Stimulated activated naive CD8-positive, alpha-beta T cell treated with anti-CD3 and anti-CD28 coated beads, Interleukin-15, Interleukin-2, amounts not matched to agents 100 U/mL and 50 U/mL, for 24 hours (primary cell): ENCODE measurements at places on chromosomes 16 and 17.
A peak's percentile ranks its signal among the peaks of the same experiment; 100 is the strongest.

DNA sequence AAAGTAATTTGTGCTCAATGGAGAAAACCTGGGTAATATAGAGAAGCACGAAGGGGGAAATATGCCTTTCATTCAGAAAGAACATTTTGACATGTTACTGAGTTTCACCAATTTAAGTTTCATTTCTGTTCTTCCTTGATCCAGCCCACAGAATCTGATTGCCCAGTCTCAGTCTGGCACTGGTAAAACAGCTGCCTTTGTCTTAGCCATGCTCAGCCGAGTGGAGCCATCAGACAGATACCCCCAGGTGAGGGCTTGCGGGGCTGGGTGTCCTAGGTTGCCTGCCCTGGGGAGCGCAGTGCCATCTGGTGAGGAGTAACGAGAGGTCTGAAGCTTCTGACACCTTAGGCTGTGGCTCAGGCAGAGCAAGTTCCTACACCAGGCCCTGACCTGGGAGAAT, 17.7 kb downstream of the DDX19A start:
- no peak for DNase-seq

DNA sequence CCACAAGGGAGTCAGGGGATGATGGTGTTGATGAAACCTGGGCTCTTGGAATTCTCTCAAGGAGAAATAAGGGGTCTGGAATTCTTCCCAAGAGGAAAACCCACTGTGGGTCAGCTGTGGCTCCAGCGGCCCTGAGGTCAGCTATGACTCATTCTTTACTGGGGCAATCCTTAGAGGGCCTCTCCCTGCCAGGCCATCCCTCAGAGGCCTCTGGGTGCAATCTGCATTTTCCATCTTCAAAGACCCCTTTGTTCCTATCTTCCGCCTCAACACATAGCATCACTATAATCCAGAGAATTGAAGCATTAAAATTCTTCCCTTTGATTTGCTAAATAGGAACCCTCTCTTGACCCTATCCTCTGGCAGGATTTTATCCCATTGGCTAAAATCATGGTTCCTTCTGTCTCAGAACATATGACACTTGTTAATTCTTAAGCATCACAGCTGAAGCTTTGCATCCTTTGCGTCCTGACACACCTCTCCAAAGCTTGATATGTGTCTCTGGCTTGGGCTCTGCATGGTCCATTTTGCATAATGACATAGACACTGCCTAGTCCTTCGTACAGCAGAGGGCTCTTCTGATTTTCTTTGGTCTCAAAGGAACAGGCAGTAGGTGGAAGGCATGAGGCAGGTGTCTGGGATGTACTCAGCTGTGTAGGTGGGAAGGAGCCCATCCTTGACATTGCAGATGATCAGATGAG, 4.4 kb upstream of the KRT37 start:
- no peak for DNase-seq

- DNase-seq: no peak
Measured at GRCh38 chr16:3642397-3643094, 11.9 kb upstream of the DNASE1 start.

- no peak for DNase-seq
Measured at GRCh38 chr16:61148930-61149329, 887.3 kb downstream of the CDH8 start.

- DNase-seq: no peak
Measured at GRCh38 chr16:20880867-20881502, 19.2 kb downstream of the DCUN1D3 start.

GRCh38 chr17:279776-280175, 72.8 kb downstream of the RPH3AL start:
- no peak for DNase-seq

- DNase-seq: no peak
Measured at GRCh38 chr17:57340160-57340981, 84.0 kb downstream of the MSI2 start.

DNA sequence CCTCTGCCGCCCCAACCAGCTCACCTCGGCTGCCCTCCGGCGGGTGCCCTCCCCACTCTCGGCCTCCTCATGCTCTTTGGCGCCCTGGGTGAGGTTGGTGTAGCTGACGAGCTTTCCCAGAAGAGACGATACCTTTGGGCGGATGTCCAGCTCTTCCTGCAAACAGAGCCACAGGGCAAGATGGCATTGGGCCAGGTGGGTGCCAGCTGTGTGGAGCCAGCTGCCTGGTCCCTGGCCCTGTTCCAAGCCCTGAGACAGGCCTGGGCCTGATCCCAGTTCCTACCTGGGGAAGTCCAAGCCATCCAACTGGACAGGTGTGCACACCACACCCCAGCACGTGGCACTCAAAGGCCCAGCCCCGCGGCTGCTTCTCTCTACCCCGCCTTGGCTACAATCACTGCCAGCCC, 6.9 kb downstream of the SLC12A4 start:
- DNase-seq: no peak

DNA sequence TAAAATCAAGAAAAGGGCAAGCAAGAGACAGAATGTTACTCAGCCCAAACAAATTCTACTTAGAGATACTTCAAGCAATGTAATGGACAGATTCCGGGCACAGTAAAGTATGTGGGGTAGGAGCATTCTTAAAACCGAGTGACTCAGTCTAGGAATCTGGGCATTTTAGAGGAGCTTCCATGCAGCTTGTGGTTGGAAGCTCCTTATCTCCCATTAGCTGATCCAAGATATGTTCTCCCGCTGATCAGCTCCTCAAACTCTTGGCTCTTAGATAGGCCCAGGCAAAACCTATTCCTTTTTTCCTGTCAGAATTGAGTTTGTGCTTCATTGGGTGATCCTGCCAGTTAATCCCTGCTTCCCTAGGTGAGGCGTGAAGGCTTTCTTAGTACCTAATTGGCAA, 303.3 kb downstream of the CEP112 start:
- DNase-seq: no peak

DNA sequence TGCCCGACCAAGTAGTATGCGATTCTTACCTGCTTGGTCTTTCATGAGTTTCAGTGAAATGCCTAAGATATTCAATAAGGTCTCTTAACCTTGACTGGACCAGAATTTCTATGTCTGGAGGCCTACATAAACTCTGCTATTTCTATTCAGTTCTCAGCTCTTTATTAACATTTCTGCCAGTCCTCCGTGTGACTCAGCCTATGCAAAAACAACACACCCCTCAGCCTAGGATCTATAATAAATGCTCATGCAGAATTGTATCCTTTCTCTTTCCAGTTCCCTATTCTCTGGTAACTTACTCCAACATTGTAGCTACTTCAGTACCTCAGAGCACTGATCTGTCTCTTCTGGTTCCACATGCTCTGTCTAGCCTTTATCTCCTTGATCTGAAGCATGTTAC, 1507.4 kb downstream of the CDH11 start:
- no peak for DNase-seq

DNA sequence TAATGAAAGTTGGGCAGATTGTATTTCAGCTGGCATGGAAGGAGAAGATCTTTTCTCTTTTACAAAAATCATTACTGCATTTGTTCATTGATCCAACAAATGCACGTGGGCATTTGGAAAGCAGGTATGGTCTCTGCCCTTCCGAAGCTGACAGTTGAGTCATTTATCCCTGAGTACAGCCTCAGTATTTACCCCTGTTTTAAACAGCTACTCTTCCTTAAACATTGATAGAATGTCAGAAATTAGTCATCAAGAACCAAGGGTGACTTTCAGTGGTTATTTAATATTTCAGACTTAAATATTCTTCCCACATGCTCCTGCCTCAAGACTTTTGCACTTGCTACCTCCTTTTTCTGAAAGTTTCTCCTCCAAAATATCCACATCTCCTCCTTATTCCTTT, 226.7 kb upstream of the HSBP1 start:
- no peak for DNase-seq

DNA sequence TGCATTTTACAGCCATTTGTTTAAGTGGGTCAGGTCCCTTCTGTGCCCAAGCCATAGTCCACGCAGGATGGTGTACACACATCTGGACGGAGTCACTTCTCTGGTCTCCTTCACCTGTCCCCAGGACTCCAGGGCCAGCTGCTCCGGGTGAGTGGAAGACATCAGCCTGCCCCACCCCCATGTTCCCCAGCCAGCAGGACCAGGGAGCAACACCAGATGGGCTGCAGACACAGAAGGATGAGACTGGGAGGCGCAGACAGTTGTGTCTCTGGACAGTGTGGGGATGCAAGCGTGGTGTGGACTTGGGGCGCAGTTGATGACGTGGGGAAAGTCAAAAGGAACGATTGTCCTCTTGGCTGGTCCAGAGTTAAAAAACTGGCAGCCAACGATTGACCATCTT, 24.6 kb upstream of the WFDC1 start:
- DNase-seq: no peak

DNA sequence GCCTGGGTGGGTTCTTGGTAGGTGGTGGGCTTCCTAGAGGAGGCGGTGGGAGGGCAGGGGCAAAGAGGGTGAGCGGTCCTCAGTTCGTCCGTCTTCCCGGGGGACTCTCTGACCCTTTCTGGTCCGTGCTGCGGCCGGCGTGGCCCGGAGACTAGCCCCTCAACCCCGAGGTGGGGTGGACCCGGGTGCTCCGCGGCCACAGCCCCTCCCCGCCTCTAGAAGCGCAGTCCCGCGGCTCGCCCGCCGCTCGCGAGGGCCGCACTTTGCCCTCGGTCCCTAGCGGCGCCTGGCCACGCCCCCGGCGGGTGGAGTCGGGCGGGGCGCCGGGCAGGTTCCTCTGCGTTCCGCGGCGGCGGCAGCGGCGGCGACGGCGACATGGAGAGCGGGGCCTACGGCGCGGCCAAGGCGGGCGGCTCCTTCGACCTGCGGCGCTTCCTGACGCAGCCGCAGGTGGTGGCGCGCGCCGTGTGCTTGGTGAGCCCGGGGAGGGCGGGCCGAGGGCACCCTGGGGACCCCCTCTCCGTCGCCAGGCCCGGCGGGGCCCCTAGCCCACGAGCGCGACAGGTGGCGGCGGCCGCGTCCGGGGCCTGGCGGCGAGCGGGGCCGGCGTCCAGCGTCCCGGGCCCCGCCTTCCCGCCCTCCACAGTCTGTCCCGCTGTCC, at the start of gene SYNGR2:
TSS of gene SYNGR2 (plus strand) at position 340 of the 661 bp plus-strand sequence. CDS start at position 376, 36 bp downstream.
- peak; percentile 93 for DNase-seq

- DNase-seq: no peak
Measured at GRCh38 chr17:70343114-70343513, 173.8 kb downstream of the KCNJ2 start.

DNA sequence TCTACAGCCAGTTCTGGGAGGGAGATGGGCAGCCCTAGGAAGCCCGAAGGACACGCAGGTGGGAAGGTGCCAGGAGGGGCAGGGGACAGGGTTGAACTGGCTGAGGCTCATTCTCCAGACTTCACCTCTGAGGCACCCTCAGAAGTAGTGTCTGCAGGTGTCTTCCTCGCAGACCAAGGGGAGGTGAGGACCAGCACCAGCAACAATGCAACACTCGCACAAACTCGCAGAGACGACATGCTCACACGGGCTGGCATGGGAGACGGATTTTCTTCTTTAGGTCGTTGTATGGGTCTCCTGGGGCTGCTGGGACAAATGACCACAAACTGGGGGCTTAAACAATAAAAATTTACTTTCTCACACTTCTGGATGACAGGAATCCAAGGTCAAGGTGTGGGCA, 132.2 kb upstream of the FOXF1 start:
- no peak for DNase-seq

- no peak for DNase-seq
Measured at GRCh38 chr17:50770346-50770745, 3.0 kb upstream of the ANKRD40CL start.

GRCh38 chr17:1473841-1474240, 17.8 kb upstream of the CRK start:
- no peak for DNase-seq

DNA sequence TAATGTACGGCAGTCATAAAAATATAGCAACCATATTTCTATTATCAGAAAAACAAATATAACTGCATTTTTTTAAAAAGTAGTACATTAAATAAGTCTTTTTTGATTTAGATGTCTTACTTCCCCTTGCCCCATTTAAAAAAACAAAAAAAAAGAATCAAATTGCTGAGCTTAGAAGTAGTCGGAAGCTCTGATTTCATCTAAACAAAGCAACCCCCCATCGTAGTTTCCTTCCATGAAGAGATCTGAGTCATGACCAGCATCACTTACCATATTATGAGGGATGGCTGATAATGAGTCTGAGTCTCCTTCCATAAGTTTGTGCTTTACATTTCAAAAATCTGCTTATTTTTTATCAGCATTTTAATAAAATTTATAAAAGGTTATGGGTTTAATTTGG, 86.2 kb downstream of the ITFG1 start:
- DNase-seq: no peak

- no peak for DNase-seq
Measured at GRCh38 chr17:38358586-38359513, 7.2 kb downstream of the SOCS7 start.

DNA sequence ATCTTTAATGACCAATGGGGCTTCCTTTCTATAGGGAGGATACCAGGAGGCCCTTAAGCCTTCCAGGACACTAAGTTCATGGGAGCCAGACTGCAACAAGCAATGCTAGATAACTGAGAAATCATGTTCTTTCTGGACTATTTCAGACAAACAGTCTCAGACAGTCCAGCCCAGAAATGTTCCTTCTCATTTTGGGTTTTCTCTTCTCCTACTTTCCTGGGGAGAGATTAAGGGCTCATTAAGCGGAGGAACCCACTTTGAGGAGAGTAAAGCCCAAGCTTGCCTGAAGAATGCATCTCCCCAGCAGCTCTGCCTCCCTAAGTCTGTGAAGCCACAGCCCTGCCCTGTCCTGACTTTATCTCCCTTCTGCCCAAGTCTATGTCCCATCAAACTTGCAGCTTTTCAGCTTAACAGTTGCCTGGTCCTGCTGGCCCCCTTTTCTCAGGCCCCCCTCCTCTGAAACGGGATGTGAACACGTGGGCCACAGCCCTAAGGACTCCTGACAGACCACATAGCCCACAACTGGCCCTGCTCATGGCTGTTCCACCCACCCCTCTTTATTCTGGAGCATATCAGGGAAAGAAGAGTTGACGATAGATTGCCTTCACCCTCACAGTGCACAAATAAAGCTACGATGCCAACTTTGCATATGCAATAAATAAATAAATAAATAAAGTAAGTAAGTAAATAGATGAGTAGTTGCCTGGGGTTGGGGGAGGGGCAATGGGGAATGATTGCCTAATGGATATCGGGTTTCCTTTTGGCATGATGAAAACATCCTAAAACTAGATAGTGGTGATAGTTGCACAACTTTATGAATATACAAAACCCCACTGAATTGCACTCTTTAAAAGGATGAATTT, 111.0 kb downstream of the N4BP1 start:
- DNase-seq: no peak

DNA sequence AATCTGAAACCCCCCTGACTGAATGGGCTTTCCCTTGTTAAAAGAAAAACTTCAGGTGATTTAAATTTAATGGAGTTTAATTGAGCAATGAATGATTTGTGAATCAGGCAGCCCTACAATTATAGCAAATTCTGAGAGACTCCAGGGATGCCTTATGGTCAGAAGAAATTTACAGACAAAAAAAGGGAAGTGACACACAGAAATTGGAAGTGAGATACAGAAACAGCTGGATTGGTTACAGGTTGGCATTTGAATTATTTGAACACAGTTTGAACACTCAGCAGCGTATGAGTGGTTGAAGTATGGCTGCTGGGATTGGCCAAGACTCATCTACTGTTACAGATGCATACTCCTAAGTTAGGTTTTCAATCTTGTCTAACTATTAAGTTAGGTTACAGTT, 19.0 kb upstream of the CPHXL start:
- no peak for DNase-seq
